ENCODE measurements at places on chromosomes 2 and 18. TPM values are rescaled to one million over a fixed set of nuclear protein-coding genes. Genes with fewer than 3 reads are reported as not detected.

UGT1A6 gene
- 1.2 TPM for total RNA-seq

DYTN gene
- total RNA-seq: not detected

HDLBP gene
- total RNA-seq: 277 TPM

POU3F3 gene
- total RNA-seq: not detected

MYOM1 gene
- total RNA-seq: 0.30 TPM

NT5DC4 gene
- total RNA-seq: not detected

EPB41L3 gene
- 0.41 TPM for total RNA-seq

CAPN14 gene
- 0.03 TPM for total RNA-seq

SERPINB7 gene
- 1.7 TPM for total RNA-seq

FAM110C gene
- 0.14 TPM for total RNA-seq

GLI2 gene
- 16.6 TPM for total RNA-seq

RIT2 gene
- total RNA-seq: not detected

XIRP2 gene
- not detected for total RNA-seq

Measured in A549 treated with Mapracorat at 1 μM for 4 hours (cell line).